ENCODE measurements at places on chromosomes 12 and 14.
A peak's percentile ranks its signal among the peaks of the same experiment; 100 is the strongest.

- DNase-seq, result no peak
Observed at GRCh38 chr12:130954544-130954831, 781 bp downstream of the ADGRD1 start.

DNA sequence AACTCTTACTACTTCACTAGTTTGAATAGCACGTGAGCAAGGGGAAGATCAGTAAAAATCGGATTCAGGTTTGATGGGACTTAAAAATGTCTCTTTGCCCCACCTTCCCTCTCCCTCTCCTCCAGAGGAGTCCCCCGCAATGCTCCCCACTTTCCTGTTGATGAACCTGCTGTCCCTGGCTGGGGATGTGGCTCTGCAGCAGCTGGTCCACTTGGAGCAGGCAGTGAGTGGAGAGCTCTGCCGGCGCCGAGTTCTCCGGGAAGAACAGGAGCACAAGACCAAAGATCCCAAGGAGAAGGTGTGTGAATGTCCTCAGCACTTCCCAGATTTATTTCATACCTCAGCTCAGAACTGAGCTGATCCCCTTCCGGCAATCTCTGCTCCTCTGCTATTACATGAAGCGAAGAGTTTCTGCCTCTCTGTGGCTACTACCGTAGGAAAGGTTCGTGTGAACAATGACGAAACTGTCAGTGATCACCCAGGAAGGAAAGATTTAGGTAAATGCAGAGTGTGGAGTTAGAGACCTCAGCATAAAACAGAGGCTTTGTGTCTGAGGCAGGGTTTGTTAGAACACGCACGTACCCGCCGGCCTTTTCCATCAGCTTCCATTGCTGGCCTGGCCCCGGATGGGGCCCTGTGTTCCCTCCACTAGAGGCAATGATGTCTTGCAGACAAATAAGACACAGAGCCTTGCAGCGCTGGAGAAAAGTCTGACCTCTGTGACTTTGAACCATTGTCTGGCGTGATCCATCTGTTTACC lies 7.4 kb upstream of the GAPDH start:
- DNase-seq, result no peak

DNA sequence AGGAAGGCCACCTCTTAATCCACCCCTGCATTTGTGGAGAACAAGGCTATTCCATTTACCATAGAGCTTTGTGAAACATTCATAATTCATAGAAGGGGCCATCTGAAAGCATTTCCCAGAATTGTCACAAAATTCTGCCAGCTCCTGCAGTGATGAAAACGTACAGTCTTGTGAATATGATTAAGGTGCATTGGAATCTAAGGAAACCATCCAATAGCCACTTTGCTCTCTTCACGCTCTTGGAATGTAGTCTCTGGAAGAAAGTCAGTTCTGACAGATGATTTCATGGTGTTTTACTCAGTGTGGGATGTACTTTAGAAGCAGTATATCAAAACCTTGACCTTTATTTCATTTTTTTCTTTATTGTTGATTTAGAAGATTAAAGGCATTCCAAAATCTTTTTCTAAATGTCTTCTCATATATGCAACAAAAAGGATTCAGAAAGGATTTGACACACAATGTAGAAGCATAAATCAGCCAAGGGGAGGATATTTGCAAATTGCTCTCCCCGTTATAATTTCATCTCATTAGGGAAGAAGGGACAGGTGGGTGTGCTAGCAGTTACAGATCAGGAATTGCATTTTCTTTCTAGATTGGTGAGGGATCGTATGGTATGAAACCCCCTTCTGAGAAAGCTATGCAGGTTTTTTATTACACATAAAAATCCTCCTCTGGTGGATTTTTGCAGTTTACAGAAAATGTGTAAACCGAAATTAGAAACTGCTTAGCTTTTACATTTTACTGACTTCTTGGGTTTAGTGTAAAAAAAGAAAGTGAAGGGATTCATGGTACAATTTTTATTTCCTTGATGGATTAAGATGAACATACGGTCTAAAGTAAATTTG lies 390.2 kb downstream of the LRIG3 start:
- DNase-seq, result no peak

DNA sequence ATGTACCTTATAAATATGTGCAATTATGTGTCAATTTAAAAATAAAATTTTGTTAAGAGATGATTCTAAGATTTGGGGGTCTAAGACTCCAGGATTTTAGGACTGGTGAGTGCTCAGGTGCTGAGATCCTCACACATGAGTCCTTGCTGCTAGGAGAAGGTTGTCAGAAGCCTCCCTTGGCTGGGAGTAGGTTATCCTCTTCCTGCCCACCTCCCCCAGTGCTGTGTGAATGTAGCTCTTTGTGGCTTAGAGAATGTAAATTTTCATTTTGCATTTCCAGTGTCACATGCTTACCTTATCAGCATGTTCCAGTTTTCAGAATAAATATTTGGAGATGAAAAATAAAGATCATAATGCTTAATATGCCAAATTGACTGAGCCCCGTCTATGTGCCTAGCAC lies 114.2 kb upstream of the MDM1 start:
- no peak for DNase-seq

- DNase-seq, result peak; percentile 60
Observed at GRCh38 chr14:30443368-30444007, 115.5 kb upstream of the G2E3 start.

DNA sequence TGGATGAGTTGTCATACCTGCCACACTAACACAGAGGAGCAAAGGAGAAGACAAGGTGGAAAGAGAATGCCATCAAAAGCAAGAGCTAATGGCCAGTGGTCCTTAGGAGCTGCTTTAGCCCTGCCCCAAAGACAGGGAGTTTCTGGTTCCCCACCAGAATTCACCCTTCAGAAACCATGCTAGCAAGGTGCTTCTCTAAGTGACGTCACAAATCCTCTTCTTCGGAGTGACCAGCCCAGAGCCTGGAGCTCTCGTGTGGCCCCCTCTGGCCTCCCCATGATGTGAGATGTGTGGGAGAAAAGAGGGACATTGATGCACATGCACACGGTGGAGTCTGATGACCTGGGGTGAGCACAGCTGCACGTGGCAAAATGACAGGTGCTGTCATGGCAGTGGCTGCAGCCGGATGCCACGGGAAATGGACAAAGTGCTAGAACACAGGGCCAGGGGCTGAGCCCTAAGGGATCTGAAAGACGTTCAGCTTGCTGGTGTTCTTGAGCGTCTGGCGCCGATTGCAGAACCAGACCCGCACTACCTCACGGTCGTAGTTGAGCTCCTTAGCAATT lies 16.9 kb upstream of the TFCP2 start:
- no peak for DNase-seq

DNA sequence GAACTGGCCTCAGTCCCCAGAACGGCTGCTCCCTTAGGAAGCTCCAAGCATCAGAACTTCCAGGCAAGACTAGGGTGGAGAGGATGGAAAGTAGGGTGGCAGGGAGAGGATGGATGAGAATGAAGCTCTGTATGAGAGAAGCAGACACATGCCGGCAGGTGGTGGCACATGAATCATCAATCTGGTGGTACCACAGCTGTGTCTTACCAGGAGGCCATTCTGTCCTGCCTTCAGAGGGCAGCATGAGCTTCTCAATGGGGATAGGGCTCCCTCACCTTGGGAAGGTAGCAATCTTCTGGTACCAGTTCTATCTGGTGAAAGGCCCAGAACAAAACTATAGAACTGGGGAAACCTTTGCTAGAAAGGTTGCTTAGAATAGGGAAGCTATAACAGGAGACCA lies 55.4 kb upstream of the PYGL start:
- no peak for DNase-seq

Data from NCI-H446 treated with DMSO at 0.1 percent for 48 hours (cell line).